ENCODE measurements at places on chromosomes 13 and 19.

GRCh38 chr19:4454747-4455718, 2.6 kb downstream of the UBXN6 start:
- DNase-seq, result no peak

- DNase-seq, result peak; percentile 53
Measured at GRCh38 chr19:32453736-32454135, 48.2 kb downstream of the DPY19L3 start.

DNA sequence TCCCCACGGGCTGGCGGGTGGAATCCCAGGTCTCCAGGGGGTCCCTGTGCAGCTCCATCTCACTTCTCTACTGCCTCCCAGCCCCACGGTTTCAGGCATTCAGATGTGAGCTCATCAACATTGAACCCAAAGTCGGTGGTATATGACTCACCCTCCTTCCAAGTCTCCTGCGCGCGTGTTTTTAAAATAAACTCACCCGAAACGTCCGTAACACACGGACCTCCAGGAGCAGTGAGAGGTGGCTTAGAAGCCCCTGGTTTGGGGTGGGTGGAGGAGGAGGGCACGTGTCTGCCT, 14.0 kb upstream of the CRTC1 start:
- no peak for DNase-seq

- peak; percentile 49 for DNase-seq
Measured at GRCh38 chr13:101552786-101553185, 100.3 kb downstream of the ITGBL1 start.

DNA sequence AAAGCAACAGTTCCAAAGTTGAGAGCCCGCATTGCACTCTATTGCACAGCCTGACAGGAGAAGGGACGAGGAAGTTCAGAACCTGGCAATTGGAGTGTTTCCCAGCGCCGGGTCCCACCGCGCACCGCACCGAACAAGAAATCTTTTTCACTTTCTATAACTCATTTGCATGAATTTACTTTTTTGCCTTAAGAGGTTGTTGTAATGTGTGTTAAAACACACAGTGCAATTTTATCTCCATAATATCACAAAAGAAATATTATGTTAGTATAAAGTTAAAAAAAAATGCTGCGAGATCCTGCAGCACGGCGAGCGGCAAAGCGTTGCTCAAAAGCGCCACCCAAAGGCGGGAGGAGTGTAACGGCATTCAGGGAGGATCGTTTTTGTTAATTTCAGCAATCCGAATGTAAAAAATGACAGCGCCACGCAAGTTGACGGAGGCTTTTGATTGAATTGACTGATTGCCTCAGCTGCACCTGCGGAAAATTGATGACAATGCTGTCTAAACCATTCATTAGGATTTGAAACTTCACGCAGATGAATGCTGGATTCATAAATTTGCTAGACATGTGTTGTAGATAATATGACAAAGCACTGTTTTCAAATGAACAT, 303.6 kb upstream of the ZNF507 start:
- DNase-seq, result no peak

DNA sequence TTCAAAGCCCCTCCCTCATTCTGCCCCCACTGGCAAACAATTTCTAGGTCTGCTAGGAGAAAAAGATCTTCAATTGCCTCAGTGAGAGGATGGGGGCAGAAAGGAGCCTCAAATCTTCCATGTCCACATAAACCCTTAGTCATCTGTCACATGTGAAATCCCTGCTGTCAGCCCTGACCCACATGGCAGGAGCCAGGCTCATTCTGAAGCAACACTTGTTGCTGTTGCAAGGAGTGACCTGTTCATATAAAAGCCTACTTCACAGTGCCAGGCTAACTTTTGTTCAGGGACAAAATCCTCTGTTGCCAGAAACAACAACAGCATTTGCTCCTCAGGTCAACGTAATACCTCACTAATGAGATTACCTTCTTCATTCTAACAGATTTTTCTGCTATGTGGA, 70.5 kb downstream of the IRS2 start:
- DNase-seq, result peak; percentile 75

DNA sequence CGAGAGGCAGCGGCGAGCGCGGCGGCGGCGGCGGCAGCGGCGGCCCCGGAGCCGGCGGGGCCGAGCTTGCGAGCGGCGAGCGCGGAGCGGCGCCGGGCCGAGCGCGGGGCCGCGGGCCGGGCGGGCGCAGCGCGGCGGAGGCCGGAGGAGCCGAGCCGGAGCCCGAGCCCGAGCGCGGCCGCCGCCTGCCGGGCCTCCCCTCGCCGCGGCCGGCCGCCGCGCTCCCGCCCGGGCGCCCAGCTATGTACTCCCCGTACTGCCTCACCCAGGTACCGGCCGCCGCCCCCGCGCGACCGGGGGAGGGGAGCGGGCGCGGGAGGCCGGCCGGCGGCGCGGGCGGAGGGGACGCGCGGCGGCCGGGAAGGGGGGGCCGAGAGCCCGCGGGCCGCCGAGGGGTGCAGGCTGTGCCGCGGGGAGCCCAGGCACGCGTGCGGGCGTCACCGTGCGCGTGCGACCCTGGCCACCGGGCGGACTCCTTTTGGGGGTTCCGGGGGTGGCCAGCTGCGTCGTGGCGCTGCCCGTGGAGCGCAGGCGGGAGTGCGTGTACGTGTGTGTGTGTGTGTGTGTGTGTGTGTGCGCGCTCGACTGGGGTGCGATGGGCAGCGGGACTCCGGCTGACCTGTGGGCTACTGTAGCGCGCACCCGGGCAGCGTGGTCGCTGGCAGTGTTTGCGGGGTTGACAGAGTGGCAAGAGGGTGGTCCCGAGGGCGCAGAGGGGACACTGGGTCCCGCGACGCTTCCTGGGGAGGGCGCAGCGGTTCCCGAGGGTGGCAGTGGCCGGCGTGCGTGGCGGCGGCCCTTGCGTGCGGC, 526 bp downstream of the NFIX start:
- peak; percentile 24 for DNase-seq

DNA sequence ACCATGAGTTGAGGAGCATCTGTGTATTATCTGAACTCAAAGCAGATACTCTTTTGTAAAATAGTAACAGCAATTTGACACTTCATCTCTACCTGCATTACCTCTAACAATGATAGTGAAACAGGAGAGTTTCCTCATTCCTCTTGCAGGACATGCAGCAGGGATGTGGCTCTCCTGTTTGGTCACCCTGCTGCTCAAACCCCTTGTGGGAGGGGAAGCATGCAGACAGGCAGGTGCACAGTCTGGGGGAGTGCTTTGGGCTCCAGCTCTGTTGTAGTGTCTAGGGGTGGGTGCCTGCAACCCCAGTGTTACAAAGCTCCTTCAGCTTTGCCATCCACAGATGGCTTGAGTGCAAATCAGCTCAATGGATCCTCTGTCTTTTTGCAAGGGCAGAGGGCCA, 827.6 kb downstream of the DACH1 start:
- no peak for DNase-seq

DNA sequence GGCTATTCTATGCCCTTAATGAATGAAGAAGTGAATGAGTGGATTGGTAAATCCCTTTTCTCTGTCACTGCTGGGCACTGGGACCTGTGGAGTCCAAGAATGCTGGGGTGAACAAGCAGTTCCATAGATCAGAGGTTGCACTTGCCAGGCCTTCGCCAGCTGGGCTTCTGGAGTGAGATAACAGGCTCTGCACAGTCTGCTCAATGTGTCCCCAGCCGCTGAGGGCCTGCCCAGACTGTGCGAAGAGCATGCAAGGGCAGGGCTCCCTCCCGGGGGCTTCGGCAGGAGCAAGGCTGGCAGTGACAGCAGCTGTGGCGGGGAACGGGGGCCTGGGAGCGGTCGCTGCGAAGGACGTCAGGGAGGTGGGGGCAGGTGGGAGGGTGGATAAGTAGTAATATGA, 51.3 kb downstream of the ZNF536 start:
- DNase-seq, result no peak

All from HCEC 1CT (cell line).